ENCODE measurements at places on chromosomes 6 and 20.

GRCh38 chr20:50762435-50763220, 31.2 kb downstream of the PARD6B start:
- no peak for DNase-seq

GRCh38 chr20:37977786-37978185, 55.5 kb downstream of the TTI1 start:
- DNase-seq, result no peak

DNA sequence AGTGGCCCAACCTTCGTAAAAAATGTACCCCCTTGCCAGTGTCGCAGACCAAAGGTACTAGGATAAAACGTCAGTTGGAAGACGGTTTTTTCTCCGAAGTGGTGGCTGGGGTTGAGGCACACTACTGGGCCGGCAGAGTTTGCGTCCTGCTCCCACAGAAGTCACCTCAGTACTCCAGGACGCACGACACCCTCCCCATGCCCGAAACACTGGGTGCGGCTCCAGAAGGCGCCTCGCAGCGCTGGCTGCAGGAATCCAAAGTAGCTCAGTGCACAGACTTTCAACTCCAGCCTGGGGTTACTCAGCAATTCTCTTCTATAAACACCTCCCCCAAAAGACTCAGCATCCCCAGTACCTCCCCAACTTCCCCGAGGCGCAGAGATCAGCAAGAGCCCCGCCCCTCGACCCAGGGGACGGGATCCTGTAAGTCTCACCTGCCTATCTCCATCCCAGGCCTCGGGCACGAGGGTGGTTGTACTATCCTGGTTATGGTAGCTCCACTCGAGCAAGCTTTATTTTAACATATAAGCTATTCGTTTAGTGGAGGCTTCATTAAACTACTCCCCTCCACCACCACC, 88.2 kb downstream of the ZFP64 start:
- DNase-seq, result no peak

- no peak for DNase-seq
Observed at GRCh38 chr6:130517444-130517931, 151.7 kb downstream of the TMEM200A start.

DNA sequence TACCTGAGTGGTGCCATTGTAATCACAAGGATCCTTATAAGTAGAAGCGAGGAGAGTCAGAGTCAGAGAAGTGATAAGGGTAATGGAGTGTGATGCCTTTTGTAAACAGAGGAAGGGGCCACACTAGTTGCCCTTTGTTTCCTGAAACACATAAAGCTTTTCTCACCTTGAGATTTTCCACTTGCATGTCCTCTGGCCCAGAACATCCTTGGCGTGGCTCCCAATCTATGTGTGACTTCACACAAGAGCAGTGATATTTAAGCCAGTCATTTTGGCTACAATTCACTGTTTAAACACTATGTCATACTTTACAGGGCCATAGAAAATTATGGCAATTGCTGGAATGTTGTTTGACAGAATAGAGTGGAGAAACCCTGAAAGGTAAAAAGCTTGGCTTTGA, 121.2 kb upstream of the BTN3A2 start:
- no peak for DNase-seq

DNA sequence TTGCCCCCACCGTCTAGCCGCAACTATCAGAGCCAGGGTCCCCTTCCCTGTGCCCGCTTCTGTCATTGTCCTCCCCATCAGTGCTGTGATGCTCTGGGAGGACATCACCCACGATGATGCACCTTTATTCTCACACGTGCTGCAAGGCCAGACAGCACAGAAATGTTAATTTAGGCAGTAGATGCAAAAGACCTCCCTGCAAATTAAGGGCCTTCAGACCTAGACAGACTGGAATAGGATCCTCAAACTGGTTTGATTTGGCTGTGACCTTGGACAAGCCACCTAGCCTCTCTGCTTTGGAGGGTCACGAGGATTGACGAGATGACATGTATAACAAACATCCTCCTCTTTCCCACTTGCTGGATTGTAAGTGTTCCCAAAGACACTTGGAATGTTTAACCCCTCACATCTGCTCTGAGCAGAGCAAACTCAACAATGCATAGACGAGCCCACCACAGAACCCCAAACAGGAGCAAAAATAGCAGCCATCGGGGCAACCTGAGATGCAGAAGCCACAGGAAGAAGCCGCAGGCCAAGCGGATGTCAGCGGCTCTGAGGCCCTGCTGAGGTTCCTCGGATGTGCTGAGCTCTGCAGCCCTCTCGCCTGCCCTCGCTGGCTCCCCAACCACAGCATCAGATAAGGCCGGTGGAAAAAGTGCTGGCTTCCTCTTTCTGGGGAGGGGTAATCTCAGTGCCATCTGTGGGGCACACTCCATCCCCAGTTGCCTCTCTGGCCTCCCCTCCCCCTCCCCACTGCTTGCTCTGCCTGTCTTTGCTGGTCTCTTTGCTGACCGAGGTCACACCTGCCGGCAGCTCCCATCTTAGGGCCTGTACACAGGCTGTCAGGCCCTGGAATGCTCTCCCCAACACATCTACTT, 35.3 kb downstream of the TOX2 start:
- peak; percentile 71 for DNase-seq

DNA sequence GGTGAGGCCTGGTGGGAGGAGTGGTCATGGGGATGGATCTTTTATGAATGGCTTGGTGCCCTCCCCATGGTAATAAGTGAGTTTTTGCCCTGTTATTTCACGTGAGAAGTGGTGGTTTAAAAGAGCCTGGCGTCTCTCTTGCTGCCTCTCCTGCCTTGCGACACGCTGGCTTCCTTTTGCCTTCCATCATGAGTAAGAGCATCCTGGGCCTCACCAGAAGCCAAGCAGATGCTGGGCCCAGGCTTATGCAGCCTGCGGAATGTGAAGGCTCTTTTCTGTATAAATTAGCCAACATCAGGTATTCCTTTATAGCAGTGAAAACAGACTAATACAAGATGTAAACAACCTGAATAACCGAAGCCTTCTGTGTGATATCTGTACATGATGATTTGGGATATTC, 27.6 kb downstream of the VTA1 start:
- no peak for DNase-seq

- no peak for DNase-seq
Observed at GRCh38 chr6:145118224-145118623, 617.1 kb downstream of the EPM2A start.

DNA sequence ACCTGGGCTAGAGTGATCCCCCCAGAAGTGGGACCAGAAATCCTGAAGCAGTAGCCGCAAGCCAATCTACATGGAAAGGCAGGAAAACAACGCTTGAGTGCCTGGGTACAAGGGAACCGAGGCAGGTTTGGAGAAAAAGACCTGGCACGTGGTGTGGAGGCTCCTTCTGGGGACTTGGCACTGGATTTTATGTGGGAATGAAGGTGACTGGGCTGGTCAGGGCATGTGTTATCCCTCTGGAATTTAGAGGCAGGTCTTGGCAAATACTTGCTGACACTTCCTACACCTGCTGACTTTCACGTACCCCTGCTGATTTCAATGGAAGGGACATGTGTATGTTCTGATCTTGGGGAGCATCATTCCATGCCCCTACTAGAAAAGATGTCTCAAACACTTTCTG, 25.0 kb upstream of the FAM217A start:
- DNase-seq, result no peak

- no peak for DNase-seq
Observed at GRCh38 chr6:154526996-154527395, 16.5 kb upstream of the CNKSR3 start.

DNA sequence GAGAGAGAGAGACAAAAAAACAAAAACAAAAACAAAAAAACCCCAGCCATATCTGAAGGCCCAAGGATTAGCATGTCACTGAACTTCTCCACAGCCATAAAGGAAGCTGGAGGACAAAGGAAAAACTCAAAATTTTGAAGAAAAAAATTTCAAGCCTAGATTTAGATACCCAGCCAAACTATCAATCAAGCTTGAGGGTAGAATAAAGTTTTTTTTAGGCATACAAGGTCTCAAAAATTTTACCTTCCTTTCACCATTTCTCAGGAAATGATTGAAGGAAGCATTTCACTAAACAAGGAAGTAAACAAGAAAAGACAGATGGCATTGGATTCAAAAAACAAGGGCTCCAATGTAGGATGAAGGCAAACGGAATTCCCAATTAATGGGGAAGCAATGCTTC, 52.1 kb downstream of the KCNK5 start:
- no peak for DNase-seq

DNA sequence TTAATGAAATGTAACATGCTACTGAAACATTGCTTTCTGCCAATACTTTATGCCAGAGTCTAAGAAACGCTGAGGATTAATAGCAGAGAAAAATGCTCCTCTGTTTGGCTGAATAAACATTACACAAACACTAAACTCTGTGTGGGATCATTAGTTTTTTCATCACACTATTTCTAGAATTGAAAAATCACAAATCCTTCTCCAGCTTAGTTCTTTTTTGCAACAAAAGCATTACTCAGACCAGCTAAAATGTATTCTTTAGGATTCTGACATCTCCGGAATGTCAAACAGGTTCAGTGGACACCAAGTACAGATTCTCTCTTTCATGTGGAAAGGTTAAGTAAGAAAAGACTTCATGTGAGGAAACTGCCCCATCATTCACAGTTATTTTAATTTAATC, 226.9 kb downstream of the SIM1 start:
- DNase-seq, result no peak

GRCh38 chr6:165219629-165220028, 89.8 kb downstream of the C6orf118 start:
- no peak for DNase-seq

DNA sequence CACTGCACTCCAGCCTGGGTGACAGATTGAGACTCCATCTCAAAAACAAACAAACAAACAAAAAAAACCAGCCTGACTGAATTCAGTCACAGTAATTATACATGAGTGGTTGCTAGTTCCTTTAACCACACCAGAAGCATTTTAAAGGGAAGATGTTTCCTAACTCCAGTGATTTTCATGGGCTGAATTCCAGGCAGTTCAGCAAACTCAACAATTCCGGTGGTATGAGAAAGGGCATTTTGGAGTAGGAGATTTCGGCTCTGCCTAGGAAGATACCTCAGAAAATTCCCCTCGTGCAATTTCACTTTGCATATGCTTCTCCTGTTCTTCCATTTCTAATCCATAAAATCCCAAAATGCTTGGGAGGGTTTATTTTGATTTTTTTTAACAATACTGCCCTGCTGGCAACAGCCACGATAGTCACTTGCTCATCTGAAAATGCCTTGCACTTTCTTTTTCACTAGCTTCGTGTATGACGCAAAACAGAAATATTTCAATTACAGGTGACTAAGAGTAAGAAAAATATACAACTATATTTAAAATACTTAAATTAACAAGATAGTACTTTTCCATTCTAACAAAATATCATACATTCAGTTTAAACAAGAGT, 48.3 kb upstream of the IPCEF1 start:
- DNase-seq, result no peak

DNA sequence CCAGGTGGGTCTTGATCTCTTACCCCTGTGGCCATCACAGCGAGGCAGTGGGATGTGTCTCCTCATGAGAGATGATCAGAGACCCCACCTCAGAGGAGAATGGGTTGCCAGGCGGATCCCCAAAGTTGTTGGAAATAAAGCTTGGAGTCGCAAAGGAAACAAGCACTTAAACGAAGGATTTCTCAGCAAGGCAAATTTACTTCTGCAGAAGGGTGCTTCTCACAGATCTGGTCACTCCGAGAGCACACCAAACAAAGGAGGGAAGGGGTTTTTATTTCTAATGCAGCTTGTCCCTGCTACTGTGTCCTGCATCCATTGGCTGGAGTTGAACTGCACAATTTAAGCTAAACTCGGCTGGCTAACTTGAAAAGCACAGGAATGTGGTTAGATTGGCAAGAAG, 466.6 kb upstream of the EYS start:
- no peak for DNase-seq

Data from activated T-cell treated with anti-CD3 and anti-CD28 coated beads, Interleukin-2, amount 50 U/mL, for 1 hour (primary cell).